ENCODE measurements at places on chromosomes 5 and 9. TPM values are rescaled to one million over a fixed set of nuclear protein-coding genes. Genes with fewer than 3 reads are reported as not detected.

Gene SPATA31C1
- not detected for total RNA-seq

DNA sequence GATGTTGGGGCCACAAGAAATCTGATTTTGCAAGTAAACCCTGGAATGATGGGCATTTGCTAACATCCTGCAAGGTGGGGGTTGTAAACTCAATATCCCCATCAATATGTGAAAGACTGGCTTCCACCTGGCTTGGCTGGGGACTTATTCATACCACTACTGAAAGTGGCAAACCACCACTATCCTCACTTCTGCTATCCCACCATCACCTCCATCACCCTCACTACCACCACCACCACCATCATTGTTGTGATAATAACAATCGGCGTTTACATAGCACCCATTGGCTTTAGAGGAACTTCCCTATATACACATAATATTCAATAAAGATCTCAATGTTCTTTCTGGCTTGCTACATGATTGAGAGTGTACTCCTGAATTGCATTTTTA, 224.7 kb upstream of the DAP start:
- no peak for DNase-seq

Gene MXD3
- total RNA-seq = 2.3 TPM

- DNase-seq = no peak
Observed at GRCh38 chr9:72013292-72013760, 47.1 kb downstream of the C9orf57 start.

DNA sequence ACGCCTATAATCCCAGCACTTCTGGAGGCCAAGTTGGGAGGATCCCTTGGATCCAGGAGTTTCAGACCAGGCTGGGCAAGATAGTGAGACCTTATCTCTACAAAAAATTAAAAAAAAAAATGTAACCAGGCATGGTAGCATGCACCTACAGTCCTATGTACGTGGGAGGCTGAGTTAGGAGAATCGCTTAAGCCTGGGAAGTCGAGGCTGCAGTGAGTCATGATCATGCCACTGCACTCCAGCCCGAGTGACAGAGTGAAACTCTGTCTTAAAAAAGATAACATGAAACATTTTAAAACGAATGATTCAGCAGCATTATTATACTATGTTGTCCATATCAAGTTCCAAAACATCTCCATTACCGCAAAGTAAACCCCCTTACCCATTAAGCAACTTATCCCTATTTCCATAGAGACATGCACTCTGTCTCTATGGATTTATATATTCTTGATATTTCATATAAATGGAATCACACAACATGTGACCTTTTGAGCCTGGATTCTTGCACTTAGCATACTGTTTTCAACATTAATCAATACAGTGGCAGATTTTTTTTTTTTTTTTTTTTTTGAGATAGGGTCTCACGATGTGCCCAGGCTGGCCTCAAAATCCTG, 56.9 kb upstream of the MTMR12 start:
- no peak for DNase-seq

- DNase-seq = no peak
Observed at GRCh38 chr5:175551266-175551665, 72.9 kb downstream of the SFXN1 start.

Gene SLC4A9
- 0.44 TPM for total RNA-seq

Gene MEF2C
- 54.2 TPM for total RNA-seq

Gene DMRT3
- total RNA-seq = not detected

GRCh38 chr5:54607006-54607405, 89.4 kb downstream of the SNX18 start:
- no peak for DNase-seq

GRCh38 chr5:141734501-141735229, 52.6 kb upstream of the ARAP3 start:
- DNase-seq = no peak

DNA sequence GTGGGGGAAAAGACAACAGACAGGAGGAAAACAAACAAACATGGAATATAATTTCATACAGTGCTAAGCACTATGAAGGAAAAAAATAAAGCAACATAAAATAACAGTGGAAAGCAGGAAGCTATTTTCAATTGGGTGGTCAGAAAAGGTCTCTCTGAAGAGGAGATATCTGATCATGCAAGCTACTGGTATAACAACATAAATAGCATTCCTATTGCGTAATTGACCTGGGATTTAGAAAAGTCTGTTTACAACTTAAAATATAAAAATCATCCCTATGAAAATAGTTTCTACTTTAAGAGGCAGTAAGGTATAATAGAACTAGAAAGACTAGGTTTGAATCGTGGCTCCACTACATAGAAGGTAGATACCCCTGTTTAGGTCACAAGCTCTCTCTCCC, 61.4 kb downstream of the FBXW11 start:
- DNase-seq = no peak

DNA sequence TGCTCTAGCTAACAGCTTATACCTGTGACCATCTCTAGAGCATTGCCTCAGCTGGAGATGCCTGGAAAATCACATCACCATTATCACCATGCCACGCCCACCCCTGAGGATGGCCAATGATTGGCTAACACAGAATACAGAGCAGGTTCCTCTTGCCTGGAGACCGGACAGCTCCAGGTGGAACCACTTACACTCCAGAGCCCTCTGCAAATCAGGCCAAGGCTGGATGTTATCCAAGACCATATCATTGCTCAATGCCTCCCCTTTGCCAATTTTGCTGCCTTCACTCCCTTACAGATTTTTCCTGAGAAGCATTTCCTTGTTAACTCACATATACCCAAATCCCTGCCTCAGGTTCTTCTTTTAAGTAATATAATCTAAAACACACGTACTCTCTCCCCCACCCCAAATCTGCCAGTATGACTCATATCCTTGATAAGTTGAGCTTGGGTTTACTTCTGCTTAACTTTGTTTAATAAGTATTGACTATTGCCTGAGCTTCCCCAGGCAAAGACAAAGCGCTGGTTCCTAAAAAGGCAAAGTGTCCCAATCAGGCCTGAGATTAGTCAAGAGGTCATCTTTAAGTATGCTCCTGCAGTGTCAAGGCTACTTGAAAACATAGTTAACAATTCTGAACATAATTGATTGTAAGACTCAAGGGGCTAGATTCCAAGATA, 309.6 kb downstream of the EPB41L4A start:
- no peak for DNase-seq

- DNase-seq = no peak
Observed at GRCh38 chr5:177103523-177104253, 17.0 kb downstream of the FGFR4 start.

Gene RELL2
- 1.0 TPM for total RNA-seq

Gene ANKRD31
- total RNA-seq = 0.11 TPM

- DNase-seq = no peak
Observed at GRCh38 chr5:73446631-73447529, 1.7 kb downstream of the FOXD1 start.

GRCh38 chr5:95836544-95836943, 14.0 kb upstream of the GLRX start:
- no peak for DNase-seq

DNA sequence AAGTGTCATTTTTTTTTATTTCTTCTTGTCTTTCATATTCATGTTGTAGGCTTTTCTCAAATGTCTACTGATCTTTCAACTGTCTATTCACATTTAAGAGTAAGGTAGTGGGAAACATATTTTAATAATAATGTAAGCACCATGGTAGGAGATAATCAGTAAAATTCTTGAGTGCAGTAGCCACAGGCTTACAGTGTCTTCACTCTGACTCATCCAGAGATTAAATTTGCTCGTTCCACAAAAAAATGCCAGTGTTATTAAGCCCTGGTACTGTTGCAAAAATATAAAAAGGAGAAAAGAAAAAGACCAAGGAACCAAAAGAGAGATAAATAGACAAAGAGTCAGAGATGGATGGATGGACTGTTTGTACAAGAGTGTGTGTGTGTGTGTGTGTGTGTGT, 43.0 kb downstream of the PARP8 start:
- no peak for DNase-seq

- DNase-seq = no peak
Observed at GRCh38 chr9:70080481-70081119, 37.0 kb downstream of the MAMDC2 start.

Gene SLC25A2
- not detected for total RNA-seq

DNA sequence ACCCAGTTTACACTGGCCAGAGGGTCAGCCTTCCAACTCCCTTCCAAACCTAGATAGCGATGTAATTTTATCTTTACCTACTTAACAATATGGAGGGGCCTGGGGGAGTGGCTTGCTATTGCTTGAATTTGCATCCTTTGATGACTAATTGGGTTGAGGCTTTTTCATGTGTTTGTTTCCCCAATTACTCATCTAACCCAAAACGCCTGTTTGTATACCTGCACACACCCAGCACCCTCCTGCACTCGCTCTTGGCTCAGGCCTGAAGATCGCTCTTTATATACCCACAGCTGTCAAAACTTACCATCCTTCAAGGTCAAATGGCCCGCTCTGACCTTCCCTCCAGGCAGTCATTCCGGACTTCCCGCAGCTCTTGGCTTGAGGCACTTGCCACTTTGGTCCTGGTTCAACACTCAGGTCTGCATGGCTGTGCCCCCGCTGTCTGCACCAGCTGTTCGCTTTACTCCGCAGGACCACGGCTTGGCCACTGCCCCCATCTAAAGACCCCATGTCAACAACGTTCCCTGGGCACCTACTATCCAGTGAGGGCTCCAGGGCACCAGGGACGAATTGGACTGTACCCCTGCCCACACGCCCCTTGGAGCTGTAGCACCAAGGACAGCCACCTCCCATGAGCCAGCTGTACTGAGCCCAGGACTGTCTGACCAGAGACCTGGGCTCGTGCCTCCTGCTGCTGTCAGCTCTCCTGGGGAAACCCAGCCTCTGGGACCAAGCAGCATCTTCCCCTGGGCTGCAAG, 76.1 kb upstream of the ADAMTS2 start:
- DNase-seq = no peak

Data from left ventricle myocardium inferior (tissue), 1 donor.